Heart left ventricle (tissue), 16 donors: ENCODE measurements at places on chromosomes 4 and X. TPM values are rescaled to one million over a fixed set of nuclear protein-coding genes. Genes with fewer than 3 reads are reported as not detected.

STATH gene
- total RNA-seq, result not detected

OTC gene
- not detected for total RNA-seq

GRCh38 chr4:172947594-172947993 is 221.0 kb upstream of the GALNT7 start:
- H3K27me3 ChIP-seq, result no peaks in the 10 kb centered on the region
- DNase-seq, result no peak
- H3K4me1 ChIP-seq, result no peaks in the 10 kb centered on the region

DNA sequence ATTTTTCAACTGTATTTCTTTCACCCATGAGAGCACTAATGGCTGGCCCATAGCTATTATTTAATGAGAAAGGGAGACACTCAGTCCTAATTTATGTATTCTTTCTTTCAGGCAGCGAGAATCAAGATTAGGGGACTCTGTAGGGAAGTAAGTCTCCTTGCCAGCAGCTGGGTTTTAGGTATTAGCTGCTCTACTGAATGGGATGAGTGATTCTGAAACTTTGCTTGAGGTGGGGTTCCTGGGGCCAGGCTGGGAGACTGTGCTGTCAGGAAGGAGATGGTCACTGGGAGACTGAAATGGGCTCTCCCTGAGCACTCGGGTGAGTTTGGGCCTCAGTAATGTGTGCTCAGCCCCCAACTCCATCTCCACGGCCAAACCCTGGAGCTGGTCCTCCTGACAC is 78.7 kb downstream of the LNX1 start:
- no peak overlapping the region for H3K27ac ChIP-seq
- no peaks in the 10 kb centered on the region for H3K36me3 ChIP-seq
- no peaks in the 10 kb centered on the region for H3K27me3 ChIP-seq
- H3K4me1 ChIP-seq, result peaks cover 8% of the 10 kb centered on the region

GRCh38 chr4:95362066-95362465 is 186.7 kb downstream of the UNC5C start:
- no peaks in the 10 kb centered on the region for H3K4me1 ChIP-seq
- H3K27ac ChIP-seq, result no peak overlapping the region
- H3K27me3 ChIP-seq, result no peaks in the 10 kb centered on the region
- no peaks in the 10 kb centered on the region for H3K36me3 ChIP-seq
- no peak for DNase-seq

GRCh38 chr4:182189103-182189878 is 53.9 kb upstream of the TENM3 start:
- H3K4me3 ChIP-seq, result no peak overlapping the region
- H3K27me3 ChIP-seq, result no peaks in the 10 kb centered on the region
- no peak for DNase-seq
- no peaks in the 10 kb centered on the region for H3K4me1 ChIP-seq

- no peaks in the 10 kb centered on the region for H3K27me3 ChIP-seq
- no peaks in the 10 kb centered on the region for H3K36me3 ChIP-seq
- H3K4me1 ChIP-seq, result no peaks in the 10 kb centered on the region
Measured at GRCh38 chrX:96394598-96394997, 290.0 kb upstream of the DIAPH2 start.
